ENCODE measurements at places on chromosomes 2 and 18.

DNA sequence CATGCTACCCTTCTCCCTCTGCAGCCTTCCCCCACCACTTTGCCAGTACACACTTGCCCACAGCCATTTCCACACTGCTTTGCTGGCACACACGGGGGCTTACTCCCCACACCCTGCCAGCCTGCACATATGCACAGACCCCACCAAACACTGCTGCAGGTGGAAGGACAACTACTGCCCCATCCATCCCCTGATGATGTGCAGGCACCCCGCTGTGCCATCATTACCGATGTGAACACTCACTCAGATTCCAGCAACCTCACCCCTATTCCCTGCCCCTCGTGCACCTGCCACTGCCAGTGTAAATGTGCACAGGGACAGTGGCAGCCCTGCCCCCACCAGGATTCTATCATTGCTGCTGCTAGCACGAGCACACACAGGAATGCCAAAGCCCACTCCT lies 1400.8 kb upstream of the DDX18 start:
- DNase-seq, result no peak

DNA sequence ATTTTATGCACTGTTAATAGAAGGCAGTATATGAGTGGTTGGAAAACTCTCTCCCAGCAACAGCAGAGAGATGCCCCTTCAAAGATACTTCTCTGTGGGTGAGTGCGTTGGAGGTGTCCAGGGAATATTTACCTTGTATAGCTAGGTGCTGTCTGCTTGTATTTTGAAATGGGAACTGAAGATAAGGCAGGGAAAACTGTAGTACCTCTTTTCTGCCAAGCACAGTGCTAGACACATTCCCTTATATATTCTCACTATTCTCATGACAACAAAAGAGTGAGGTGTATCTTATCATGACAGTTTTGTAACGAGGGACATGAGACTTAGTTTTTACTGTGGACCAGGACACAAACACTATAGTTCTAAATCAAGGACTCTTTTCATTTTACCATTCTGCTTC lies 2.1 kb downstream of the TTC39C start:
- DNase-seq, result no peak

DNA sequence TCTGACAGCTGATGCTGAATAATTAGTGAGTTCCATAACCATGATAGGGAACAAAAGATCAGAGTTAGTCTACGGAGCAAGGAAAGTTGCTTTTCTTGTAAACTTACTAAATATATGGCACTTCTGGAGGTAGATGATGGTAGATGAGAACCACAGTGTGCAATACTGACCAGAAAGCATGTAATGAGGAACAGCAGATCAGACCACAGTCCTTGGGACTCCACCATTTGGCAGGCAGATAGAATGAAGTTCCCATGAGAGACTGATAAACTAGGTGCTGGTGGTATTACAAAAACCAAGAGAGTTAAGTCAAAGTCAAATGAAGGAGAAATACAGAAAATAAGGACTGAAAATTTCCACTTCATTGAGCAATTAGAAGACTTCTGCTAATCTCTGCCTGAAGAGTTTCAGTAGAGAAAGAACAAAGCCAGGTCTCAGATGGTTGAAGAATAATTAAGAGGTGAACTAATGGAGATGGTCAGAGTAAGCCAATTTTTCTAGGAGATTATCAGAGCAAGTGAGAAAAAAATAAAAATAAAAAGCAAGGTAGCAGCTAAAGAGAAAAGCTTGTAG lies 10.4 kb downstream of the CERKL start:
- DNase-seq, result no peak

DNA sequence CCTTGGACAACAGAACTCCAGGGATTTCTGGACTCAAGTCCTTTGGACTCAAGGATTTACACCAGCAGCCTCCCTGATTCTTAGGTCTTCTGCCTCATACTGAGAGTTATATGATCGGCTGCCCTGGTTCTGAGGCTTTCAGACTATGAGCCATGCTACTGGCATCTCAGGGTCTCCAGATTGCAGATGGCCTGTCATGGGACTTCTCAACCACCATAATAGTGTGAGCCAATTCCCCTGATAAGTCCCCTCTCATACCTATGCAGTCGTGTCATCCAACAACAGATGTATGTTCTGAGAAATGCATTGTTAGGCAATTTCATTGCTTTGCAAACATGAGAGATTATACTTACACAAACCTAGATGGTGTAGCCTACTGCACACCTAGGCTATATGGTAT lies 61.4 kb upstream of the MSTN start:
- DNase-seq, result no peak

GRCh38 chr2:30217644-30218337 lies 13.5 kb upstream of the LBH start:
- DNase-seq, result no peak

- DNase-seq, result no peak
Measured at GRCh38 chr2:210366675-210367080, 51.7 kb upstream of the MYL1 start.

- DNase-seq, result no peak
Measured at GRCh38 chr2:181861379-181861778, 30.2 kb upstream of the ITPRID2 start.

GRCh38 chr2:224638301-224638823 lies 53.2 kb upstream of the CUL3 start:
- no peak for DNase-seq

GRCh38 chr18:45050712-45051601 lies 370.3 kb downstream of the SETBP1 start:
- DNase-seq, result no peak

GRCh38 chr18:1104181-1104881 lies 199.7 kb downstream of the ADCYAP1 start:
- DNase-seq, result no peak

DNA sequence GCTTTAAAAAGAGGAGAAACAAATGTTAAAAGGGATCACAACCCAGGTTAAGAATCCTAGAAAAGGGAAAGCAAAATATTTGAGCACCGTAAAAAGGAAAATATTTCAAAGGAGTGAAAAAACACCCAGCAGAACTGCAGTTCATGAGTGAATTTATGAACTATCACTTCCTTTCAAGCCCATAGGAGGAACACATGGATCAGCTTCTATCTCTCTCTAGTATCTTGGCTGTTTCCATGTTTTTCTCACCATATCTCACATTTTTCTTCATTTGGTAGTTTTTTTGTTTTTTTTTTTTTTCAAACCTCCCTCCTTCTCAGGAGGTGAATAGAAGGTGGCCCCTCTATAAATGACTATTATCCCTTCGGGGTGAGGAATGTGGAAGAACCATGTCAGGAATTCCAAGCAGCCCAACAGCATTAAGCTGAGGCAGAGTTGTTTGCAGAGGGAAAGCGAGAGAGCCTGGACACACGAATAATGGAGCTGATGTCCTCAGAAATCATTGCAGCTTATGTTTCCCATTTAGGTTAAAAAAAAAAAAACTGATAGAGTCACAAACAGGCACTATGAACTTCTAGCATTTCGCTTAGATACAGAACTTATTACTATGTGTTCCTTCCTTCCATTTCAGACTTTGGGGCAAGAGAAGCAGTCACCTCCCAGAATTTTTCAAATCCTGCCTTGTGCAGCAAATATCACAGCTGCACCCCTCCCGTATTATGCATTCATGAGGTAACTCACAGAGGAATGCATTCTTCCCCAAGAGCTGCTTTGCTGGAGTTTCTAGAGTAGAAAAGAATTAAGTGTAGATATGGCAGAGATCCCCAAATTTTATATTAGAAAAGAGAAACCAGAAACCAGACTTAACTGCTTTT lies 315.6 kb downstream of the IRS1 start:
- no peak for DNase-seq

GRCh38 chr2:158456309-158457066 lies at the start of the genes CCDC148 and PKP4:
TSS of gene CCDC148 (minus strand) at chr2:158456753. CDS start at chr2:158456439, 314 bp downstream.
TSS of gene PKP4 (plus strand) at chr2:158456952. CDS start at chr2:158533185, 76,233 bp downstream.
- peak; percentile 29 for DNase-seq

GRCh38 chr2:47238638-47239037 lies 83.5 kb upstream of the STPG4 start:
- no peak for DNase-seq

DNA sequence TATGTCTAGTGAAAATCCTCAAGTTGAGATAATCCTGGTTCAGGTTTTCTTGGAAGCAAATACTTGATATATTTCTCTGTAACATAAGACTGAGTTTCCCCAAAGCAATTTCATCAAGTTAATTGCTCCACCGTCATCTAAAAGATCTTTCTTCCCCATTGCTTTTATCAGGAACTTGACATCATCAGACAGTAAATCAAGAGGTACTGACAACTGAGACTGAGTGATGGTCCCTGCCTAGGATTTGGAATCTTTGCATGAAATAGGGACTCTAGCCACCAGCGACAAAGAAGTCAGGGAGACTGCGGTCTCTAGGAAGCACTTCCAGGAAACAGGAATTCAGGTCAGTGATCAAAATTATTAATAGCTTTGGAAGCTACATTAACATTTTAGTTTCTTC lies 43.4 kb upstream of the SCN1A start:
- DNase-seq, result no peak

DNA sequence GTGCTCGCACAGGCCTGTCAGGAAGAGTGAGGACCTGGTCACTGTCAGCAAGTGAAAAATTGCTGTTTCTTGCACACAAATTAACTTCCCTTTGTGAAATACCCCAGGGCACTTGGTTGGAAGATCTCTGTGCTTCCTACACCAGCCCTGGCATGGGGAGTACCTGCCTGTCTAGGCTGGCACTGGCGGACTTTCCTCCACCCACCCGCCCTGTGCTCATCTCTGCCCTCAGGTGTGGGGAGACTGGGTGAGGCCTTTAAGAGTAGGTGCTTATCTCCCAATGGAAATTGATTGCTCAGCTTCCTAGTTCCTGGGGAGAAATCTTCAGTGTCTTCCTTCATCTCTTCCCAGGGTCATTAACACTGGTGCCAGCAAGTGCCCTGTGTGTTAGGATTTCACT lies 42.1 kb downstream of the IMPA2 start:
- DNase-seq, result no peak

GRCh38 chr2:3432693-3433338 lies 53.3 kb downstream of the TRAPPC12 start:
- DNase-seq, result no peak

GRCh38 chr2:30315391-30316063 lies 84.2 kb downstream of the LBH start:
- no peak for DNase-seq

- DNase-seq, result no peak
Measured at GRCh38 chr2:240648155-240648649, 22.9 kb downstream of the GPR35 start.

DNA sequence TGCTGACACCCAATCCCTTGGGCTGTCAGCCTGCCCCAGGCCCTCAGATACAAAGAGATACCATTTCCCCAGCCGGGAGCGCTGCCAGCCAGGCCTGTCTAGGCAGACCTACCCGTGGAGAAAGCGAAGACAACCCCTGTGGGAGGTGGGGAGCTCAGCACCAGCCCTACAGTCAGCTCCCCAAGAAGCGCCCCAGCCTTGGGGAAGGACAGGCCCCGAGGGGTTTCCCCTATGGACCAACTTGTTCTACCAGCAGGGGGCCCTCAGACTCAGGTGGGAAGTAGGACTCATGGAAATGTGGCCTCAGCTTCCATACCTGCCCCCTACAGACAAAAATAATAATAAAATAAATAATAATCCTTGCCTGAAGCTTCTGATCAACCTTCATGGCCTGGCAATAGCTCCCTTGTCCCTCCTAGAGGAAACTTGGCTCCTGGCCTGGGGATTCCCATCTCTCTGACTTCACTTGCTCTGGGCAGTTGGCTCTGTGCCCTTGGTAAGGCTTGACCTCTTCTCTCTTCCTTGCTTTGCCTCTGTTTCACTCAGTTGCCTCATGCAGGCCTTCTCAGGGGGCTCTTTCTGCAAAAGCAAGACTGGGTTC lies 7.0 kb downstream of the SLC35F6 start:
- no peak for DNase-seq

DNA sequence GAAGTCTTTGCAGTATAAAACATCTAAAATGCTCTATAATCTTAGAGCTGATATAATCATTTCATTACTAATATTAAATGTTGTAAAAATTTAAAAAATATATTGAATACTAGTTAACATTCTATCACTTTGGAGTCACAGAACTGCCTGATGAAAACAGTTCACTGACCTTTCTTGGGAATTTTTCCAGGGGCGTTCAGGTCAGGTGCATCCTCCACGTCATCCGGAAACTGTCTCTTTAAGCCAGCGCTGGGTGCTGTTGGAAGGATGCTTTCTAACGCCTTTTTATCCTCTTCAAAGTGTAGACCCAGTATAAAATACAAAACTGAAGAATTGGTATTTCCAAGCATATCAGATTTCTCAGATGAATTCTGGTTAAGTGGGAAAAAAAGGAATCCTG lies 22.8 kb downstream of the LONRF2 start:
- no peak for DNase-seq

GRCh38 chr2:149926149-149926548 lies 338.6 kb upstream of the MMADHC start:
- no peak for DNase-seq

DNA sequence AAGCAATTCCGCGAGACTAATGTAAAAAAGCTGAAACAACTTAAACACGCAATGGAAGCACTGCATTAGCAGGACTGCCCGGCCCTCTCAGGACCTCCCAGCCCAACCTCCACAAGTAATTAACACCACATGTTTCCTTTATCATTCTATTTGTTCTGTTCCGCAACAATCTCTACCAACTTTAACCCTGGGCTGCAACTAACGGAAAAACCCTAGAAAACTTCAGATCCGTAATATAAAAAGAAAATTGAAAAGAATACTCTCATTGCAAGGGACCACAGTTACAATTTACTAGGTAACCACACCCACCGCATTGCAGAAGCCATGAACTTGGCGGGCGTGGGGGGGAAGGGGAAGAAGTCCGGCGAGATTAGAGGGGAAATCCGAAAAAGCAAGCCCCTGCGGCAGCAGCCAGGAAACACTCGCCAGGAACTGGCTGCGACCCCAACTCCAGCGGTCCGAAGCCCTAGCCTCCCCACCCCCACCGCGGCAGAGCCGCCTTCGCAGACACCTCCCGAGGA lies 1.2 kb downstream of the EPB41L3 start:
- no peak for DNase-seq

- DNase-seq, result no peak
Measured at GRCh38 chr2:156147594-156148330, 184.8 kb downstream of the NR4A2 start.

GRCh38 chr2:18560797-18561085 lies 288 bp upstream of the RDH14 start:
- no peak for DNase-seq

Data from esophagus squamous epithelium (tissue), 5 donors.